ENCODE measurements at places on chromosomes 6 and 20.
A peak's percentile ranks its signal among the peaks of the same experiment; 100 is the strongest.

- DNase-seq: no peak
Observed at GRCh38 chr20:50042370-50043313, 59.9 kb downstream of the SNAI1 start.

- DNase-seq: peak; percentile 38
Observed at GRCh38 chr20:52481443-52481842, 289.9 kb upstream of the ZFP64 start.

DNA sequence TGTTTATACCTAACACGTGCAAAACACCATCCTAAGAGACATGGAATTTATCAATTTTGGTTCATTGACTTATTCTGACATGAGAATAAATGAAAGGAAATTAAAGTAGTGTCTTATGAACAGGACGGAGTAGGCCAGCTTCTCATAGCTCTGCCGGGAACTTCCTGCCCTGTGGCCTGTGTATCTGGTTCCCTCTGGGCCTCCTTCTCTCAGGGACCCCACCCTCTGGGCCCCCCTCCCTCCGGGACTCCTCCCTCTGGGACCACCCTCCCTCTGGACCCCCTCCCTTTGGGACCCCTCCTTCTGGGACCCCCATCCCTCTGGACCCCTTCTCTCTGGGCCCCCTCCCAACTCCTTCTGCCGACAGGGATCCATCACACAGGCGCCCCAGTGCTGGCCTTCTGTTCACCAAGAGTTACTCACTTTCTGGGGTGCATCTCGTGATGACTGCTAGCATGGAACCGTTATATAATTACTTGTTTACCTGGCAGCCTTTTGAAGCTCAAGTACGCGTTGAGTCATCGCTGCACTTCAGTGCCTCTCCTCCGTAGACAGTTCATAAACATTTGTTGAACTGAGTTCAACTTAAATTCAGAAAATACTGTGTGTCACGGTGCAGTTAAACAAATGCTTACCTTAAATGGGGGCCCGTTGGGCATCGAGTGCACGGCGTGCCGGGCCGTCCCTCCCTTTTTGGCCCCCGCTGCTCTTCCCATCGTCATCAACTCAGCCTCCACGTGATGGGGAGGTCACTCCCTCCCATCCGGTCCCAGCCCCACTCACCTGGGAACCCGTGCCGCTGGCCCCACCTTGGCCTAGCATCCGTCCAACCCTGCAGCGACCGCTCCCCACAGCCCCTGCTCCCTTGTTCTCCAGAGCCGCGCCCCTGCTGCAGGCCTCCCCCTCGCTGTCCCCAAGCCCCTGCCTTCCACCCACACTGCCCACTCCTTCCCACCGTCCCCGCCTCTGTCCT lies 8.1 kb downstream of the CCR6 start:
- no peak for DNase-seq

GRCh38 chr6:70797625-70798024 lies 129.9 kb downstream of the SMAP1 start:
- DNase-seq: no peak

- DNase-seq: no peak
Observed at GRCh38 chr6:78942446-78942845, 75.1 kb downstream of the IRAK1BP1 start.
